ENCODE measurements at places on chromosomes 11 and 22.

DNA sequence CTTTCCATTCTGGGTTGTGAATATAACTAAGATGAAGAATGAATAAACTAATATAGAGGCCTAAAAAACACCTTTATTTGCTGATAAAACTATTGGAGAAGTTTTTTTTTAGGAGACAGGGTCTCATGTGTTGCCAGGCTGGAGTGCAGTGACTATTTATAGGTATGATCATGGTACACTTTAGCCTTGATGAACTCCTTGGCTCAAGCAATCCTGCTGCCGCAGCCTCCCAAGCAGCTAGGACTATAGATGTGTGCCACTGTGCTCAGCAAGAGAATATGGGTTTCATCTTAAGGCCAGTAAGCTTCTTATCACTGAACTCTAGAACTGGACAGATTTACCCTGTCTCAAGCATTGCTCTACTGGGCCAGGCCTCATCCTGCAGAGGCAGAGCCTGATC is 26.6 kb downstream of the CCDC90B start:
- DNase-seq = no peak

GRCh38 chr22:45686004-45686403 is 14.4 kb downstream of the ATXN10 start:
- DNase-seq = no peak

DNA sequence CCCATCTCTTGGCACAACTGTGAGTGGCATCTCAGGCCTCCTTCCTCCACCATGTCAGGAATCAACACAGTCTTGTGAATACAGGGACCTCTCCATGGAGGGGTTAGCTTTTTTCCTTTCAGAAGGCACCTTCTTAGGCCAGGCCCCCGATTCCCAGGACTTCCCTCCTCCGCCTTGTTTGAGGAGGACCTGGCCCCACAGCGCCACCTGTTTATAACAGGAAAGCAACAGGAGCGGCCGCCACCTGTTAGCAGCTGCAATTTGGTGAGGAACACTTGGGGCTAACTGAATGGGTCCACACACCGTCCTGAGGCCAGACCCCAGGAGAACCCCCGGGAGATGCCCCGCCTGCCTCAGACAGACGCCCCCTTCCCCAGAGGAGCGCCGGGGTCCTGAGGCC is 3.8 kb upstream of the PKP3 start:
- DNase-seq = no peak

DNA sequence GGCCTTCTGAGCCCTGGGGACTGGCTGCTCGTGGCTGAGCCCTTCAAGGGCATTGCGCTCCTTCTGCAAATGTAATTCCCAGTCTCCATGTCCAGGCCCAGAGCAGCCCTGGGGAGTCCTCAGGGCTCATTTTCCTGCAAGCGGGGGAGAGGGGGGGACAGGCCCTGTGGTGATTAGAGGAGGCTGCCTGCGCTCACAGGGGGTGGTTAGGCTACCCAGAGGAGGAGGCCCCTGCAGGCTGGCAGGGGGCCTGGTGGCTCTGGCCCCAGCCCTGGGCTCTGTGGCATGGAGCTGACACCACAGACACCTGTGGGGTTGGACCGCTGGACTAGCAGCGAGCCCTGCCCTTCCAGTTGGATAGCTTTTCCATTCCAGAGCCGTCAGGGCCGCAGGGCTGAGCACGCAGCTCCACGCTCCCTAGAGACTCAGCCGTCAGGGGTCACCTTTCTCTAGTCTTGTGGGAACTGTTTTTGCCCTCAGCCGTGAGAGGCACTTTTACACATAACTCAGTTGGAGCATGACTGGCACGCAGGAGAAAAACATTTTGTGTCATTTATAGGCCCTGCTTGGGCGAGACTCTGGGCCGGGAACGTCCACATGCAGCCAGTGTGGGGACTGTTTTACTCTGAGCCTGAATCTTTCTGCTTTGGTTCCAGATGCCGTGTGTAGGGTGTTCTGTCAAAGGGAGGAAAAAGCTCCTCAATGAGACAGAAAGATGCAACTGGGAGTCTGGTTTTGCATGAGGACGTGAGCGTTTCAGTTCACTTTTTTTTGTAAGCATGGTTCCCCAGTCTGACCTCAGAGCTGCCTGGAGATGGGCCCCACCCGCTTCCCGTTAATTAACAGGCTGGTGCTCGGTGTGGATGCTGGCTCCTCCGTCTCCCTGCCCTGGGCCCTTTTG is 58.1 kb downstream of the LRP5 start:
- DNase-seq = no peak

GRCh38 chr11:10908215-10908951 is 50.5 kb upstream of the ZBED5 start:
- DNase-seq = no peak

GRCh38 chr11:96154802-96155520 is 188.0 kb downstream of the MAML2 start:
- no peak for DNase-seq

DNA sequence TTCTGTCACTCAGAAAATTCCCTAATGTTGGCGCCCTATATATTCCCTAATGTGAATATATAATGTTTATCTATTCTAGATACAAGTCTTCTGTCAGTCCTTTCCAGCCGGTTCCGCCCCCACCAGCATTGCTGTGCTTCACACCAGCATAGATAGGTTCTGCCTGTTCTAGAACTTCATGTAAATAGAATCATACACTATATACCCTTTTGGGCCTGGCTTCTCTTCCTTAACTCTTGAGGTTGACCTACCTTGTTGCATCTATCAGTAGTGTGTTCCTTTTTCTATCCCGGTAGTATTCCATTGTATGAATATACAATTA is 34.6 kb downstream of the OTOG start:
- DNase-seq = no peak

- no peak for DNase-seq
Measured at GRCh38 chr11:91778758-91779157, 445.9 kb upstream of the FAT3 start.

GRCh38 chr11:108734956-108735559 is 70.2 kb downstream of the DDX10 start:
- no peak for DNase-seq

- no peak for DNase-seq
Measured at GRCh38 chr11:111829185-111829968, 42.0 kb downstream of the ALG9 start.

DNA sequence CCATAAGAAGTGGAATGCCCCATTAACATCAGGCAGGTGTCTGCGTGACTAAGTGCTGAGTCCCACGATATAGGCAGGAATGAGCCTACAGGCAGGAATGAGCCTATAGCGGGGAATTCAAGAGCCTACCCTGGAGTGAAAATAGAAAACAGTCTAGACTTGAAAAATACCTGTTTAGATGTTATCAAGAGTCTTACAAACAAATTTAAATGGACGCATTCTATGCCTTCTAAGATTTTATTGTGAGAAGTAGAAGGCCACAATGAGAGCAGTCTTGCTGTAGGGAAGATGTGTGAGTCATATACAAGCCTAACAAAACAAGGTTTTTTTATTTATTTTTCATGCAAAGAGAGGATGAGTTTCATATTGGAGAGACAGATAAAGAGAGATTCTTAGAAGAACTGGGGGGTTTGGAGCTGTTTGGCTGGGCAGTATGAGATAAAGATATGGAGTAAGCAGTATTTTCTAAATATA is 200.8 kb upstream of the ZC3H12C start:
- DNase-seq = no peak

- no peak for DNase-seq
Measured at GRCh38 chr11:68146010-68146540, 24.9 kb upstream of the CHKA start.

- no peak for DNase-seq
Measured at GRCh38 chr11:12668166-12668565, 6.1 kb upstream of the TEAD1 start.

- DNase-seq = no peak
Measured at GRCh38 chr11:104343578-104343977, 179.6 kb upstream of the PDGFD start.

DNA sequence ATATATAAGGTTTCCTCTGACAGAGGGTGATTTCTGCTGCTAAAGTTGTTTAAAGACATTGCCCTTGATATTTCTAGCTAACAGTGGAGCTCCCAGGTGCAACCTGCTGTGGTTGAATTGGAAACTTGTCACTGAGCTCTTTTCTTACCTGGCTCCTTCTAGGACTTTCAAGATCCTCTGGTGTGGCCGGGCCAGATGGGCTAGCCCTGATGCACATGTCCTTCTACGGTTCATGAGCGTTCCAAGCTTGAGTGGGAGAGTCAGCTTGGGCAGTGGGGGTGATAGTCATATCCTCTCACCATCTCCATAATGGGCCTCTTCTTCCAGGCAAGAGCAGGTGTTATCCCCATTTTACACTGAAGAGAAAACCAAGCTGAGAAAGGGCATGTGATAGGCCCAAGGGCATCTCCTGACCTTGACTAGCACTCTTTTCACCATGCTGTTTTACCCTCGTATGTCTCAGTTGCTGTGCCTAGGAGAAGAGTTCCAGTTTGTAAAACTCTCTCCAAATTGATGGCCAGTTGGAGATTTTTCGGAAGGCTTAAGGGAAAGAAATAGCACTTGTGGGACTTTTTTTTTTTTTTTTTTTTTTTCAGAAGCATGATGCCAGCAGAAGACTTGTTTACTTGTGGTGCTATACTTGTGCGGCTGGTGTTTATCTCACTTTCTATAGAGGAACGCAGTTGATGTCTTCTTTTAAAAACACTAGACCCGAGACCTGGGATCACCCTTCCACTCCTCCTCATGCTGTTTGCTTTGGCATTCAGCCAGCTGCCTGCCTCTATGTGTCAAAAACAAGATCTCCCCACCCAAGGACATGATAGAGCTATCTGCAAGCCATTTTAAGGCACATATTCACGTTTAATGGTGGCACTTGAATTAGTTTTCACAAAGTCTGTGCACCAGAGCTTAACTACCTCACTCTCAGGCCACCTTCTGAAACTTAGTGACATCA is 32.6 kb downstream of the TEAD1 start:
- DNase-seq = no peak

DNA sequence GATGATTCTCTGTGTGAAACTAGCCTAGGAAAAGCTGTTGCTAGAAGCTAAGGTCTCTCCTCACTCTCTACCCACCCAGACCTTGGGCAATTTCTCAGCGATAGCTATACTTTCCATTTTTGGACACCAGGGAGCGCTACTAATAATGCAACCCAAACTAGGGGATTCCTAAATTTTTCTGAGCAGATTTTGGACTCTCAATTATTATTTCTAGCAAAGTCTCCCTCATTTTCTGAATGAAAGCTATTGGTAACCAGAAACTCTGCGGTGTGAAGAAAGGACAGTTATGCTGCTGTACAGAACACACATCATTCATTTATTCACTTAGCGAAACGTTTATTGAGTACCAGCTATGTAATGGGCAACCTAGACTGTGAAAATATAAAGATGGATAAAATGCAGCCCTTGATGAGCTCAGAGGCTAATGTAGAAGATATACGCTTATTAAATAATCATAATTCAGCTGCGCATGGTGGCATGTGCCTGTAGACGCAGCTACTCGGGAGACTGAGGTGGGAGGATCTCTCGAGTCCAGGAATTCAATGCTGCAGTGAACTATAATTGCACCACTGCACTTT is 6.1 kb upstream of the STIM1 start:
- no peak for DNase-seq

GRCh38 chr11:14237444-14237961 is 121.5 kb downstream of the RRAS2 start:
- DNase-seq = no peak

GRCh38 chr22:22369964-22370270 is 125.3 kb downstream of the VPREB1 start:
- DNase-seq = no peak

DNA sequence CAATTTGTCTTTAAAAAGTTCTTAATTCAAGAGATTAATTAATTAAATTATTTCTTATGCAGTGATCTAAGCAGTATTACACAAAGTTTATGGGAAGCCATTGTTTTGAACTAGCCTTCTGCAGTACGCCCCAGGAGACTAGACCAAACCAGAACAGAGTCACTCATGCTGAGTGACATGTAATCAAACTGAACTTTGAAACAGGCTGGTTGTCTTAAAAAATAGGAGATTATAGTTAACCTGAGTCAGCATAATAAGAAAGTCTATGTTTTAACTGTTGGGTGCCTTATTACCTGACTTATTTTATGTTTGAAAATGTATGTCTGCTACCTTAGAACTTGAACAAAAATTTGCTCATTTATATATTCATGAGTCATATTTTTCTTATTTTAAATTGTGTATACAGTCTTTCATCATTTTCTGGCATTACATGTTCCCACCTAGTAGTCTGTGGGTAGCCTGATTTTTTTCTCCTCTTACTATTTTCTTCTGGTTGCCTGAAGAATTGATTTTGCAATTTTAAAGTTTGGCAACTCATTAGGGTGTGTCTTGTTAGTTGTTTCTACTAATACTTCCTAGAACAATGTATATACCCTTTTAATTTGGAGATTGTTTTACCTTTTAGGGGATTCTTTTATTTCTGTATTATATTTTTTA is 161.4 kb downstream of the AASDHPPT start:
- DNase-seq = no peak

DNA sequence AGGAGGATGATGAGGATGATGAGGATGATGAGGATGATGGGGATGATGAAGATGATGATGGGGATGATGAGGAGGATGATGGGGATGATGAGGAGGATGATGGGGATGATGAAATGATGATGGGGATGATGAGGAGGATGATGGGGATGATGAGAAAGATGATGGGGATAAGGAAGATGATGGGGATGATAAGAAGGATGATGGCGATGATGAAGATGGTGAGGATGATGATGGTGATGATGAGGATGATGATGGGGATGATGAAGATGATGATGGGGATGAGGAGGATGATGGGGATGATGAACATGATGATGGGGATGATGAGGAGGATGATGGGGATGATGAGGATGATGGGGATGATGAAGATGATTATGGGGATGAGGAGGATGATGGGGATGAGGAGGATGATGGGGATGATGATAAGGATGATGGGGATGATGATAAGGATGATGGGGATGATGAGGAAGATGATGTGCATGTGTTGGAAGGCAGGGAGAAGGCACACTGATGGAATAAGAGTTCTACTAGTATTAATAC is 78.9 kb upstream of the MTMR2 start:
- no peak for DNase-seq

DNA sequence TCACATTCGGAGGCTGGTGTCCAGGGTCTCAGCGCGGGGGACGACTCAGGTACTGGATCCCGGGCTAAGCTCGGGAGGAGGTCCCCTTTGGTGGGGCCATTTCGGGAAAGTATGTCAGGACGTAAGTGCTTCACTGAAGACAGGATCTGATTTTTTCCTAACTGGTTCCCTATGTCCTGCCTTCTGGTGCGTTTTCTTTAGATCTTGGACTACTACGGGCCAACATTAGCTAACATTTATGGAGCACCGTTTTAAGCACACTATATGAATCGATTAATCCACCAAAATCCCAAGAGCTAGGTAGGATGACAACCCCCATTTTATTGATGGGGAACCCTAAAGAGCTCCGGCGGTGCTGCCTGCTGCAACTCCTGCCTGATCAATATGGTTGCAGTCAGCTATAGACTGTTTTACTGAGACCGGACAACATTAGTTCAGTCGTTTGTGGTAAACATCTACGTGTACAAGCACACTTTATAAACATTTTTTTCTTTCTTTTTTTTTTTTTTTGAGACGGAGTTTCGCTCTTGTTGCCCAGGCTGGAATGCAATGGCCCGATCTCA is 17.0 kb upstream of the WDR74 start:
- no peak for DNase-seq
